ENCODE measurements at places on chromosomes 6 and 20.

DNA sequence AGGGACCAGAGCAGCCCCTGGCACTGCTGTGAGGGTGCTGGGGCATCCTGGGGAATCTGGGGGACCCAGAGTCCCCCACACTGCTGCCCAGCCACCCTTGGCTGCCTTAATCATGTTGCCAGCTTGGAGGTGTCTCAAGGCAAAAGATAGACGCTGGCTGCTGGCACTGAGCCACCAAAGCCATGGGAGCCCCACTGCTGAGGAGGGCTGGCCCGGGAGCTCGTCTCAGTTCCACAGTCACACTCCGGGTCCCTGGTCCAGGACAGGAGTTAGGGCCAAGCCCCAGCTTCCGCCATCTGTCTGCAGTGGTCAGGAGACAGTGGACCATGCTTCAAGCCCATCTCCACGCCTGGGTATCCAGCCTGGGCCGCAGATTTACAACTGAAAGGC, 41.0 kb upstream of the HMGA1 start:
- DNase-seq, result no peak

DNA sequence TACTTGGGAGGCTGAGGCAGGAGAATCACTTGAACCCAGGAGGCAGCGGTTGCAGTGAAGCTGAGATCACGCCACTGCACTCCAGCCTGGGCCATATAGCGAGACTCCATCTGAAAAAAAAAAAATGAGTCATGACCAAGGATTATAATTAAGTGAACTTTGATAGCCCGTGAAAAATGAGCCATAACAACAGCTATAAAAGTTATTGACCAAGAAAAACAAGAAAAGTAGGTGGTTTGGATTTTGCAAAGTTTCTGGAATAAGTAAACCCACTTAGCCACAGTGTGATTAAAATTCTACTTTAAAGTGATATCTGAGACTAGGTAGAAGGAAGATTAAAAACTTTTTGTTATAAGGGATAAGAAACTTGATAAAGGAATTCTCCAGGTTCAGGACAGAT, 25.9 kb upstream of the BCLAF1 start:
- no peak for DNase-seq

GRCh38 chr20:3046677-3047462, 1.0 kb downstream of the MRPS26 start:
- DNase-seq, result peak; percentile 22

- no peak for DNase-seq
These were observed 701.8 kb upstream of the ADGRB3 start for GRCh38 chr6:67933278-67933677.

- no peak for DNase-seq
These were observed 31.9 kb downstream of the ARID1B start for GRCh38 chr6:156809034-156809433.
